ENCODE measurements at places on chromosomes 11 and 22.

- DNase-seq = no peak
Observed at GRCh38 chr22:40189997-40190396, 12.3 kb downstream of the TNRC6B start.

DNA sequence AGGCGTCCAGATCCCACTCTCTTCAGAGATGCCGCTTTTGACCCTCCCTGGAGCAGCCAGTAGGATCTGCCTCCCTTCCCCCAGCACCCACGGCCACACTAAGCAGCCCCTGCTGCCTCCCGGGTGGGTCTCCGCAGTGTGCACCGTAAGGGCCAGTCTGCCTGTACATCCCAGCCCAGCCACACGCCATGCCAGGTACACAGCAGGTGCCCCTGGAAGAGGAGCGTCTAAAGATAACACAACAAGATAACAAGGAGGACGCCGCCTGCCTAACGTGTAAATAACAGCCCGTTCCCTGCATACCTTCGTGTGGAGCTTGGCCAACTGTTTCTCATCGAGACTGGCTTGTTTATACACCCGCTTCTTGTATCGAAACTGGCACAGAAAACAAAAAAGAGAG is 139.4 kb downstream of the SHANK2 start:
- no peak for DNase-seq

- peak; percentile 43 for DNase-seq
Observed at GRCh38 chr22:50305923-50306566, 1.4 kb downstream of the PLXNB2 start.

- peak; percentile 4 for DNase-seq
Observed at GRCh38 chr11:115613986-115614632, 109.9 kb upstream of the CADM1 start.

DNA sequence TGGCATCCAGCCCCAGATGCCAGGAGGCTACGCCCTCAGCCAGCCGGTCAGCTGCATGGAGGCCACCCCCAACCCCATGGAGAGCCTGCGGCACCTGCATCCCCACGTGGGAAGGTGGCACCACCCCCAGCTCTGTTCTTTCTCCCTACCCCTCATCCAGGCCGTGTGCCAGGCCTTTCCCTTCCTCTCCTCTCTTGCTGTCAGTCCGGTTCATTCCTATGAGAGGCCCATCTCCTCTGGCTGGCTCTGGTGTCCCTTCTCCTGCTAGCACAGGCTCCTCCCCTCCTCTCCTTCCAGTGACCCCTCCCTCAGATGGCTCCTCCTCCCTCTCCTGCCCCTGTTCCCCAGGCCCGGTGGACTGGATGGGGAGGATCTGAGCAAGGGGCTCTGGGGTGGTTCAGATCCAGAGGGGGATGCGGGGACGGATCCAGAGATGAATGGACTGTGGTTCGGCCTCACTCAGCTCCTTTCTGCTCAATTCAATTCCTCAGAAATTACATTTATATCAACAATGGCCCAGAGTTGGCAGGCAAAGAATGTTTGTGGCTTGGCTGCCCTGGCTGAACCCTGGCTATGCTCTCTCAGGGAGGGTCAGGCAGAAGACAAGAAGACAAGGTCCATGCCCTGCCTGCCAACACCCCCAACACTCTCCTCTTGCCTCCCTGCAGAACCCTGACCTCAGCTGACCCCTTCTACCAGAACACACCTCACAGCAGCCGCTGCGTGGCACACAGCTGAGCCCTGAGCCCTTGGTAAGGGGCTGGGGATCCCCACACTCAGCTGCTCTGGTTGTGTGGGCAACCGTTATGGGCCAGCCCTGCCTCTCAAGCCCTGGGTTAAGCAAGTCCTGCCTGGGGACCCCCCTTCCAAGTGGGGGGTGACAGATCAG is 18.5 kb upstream of the LRRC10B start:
- DNase-seq = no peak

GRCh38 chr11:92540096-92540495 is 315.5 kb downstream of the FAT3 start:
- no peak for DNase-seq

GRCh38 chr11:117179048-117179999 is 781 bp downstream of the SIDT2 start:
- peak; percentile 45 for DNase-seq

GRCh38 chr11:9859554-9860305 is 195.9 kb downstream of the SWAP70 start:
- DNase-seq = peak; percentile 19

DNA sequence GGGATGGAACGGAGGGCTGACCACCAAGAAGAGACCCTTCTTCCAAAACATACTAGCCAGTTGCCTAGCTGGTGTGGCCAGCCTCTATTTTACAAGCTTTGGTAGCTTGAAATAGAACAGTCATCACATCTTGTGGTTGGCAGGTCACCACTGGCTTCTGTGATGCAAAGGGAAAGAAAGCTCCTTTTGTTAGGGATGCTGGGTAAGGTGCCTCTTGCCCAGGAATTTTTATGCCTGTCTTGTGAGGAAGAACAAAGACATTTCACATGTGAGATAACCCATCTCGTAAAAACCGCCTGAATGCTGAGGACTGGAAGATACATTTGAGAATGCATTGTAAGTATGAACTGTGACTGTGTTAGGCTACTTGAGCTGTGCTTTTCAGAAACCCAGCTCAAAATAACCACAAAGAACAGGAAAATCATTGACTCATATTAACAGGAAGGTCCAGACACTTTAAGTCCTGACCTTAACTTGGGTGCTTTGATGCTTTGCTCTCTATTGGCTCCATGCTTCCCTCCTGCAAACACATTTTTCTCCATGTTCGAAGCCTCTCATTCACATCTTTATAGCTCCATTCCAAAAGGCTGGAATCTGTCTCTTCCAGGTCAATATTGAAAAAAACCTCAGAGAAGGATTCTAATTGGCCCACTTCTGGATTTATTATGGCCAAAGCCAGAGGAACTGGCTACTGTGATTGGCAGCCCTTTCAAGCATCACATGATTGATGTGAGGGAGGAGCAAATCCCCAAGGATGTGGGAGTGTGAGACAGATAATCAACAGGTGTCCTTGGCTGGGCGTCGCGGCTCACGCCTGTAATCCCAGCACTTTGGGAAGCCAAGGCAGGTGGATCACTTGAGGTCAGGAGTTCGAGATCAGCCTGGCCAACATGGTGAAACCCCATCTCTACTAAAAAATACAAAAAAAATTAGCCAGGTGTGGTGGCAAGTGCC is 53.9 kb downstream of the MICAL2 start:
- DNase-seq = no peak

GRCh38 chr11:89177691-89178231 is at the start of gene TYR:
TSS of gene TYR (plus strand) at chr11:89177875. CDS start at chr11:89177954, 79 bp downstream.
- no peak for DNase-seq

DNA sequence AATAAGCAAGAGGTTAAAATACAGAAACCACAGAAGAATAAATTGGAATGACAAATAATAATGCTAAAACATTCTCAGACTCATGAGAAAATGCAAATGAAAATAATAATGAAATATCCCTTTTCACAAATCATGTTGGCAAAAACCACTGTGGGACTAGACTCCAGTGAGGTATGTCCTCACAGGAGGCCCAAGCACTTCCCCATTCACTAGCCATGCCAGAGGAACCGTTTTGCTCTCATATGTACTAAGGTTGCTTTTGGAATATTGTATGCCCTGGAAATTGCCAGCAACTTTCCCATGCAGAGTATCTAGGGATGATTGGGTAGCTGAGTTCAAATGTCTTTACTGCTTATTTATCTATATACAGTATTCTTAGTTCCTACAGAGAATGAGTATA is 106.2 kb upstream of the CHORDC1 start:
- DNase-seq = no peak

DNA sequence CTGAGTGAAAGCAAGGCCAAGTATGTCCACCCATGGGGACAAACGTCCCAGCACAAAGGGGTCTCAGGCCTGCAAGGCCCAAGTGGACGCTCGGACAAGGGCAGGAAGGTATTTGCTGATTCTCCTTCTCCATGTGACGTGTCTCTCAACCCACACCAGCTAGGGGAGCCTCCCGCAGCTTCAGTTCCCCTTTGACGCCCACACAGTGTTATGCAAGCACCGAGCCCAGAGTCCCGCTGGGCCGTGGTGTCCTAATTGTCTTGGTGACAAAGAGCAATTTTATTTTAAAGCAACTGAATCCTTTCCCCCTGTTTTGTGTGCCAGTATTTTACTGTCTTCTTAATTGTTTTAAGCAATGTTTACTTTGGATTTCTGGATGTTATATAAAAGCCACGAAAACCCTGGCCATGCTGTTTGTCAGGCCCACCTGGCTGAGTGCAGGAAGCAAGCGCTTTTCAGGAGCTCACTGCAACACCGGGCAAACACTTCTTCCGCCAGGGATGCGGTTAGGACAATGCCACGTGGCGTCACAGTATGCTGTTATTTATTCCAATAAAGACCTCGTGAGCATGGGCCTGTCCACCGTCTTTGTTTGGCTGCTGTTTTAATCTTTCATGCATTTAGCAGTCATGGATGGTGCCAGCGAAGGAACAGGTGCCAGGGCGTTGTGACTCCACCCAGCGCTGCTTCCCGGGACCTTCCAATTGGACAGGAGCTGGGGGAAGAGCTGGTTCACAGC is 8.2 kb upstream of the PARVG start:
- DNase-seq = no peak

- no peak for DNase-seq
Observed at GRCh38 chr11:129854232-129854805, 38.7 kb downstream of the TMEM45B start.

DNA sequence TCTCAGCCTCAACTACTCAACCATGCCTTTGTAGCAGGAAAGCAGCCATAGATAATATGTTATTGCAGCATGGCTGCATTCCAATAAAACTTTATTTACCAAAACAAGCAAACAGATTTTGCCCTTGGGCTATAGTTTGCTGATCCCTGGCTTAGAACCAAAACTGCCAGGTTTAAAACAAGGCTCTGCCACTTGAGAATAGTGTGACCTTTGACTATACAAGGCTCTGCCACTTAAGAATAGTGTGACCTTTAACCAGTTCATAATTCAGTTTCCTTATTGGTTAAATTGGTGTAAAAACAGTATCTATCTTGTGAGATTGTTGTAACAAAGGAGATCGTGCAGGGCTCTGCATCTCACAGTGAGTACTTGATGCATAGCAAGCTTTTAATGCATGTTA is 217.3 kb upstream of the MTNR1B start:
- no peak for DNase-seq

DNA sequence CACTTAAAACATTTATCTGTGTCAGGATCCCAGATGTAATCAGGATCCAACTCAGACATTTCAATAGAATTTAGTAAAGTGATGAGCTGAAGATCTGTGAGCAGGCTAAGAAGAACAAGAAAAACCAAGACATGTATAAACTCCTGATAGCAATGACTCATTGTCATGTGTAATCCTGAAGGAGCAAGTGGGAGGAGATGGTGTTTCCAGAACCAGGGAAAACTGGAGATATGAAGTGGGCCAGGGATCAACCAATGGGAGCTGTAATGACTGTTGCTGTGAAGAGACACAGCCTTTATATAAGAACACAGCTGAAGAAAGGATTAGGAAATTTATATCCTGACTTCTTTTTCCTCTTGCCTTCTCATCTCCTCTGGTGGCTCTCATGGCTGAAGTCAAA is 682.5 kb upstream of the ARHGAP42 start:
- DNase-seq = no peak

- no peak for DNase-seq
Observed at GRCh38 chr11:64608636-64609035, 17.6 kb downstream of the SLC22A12 start.

GRCh38 chr11:11622772-11623171 is 967 bp upstream of the GALNT18 start:
- DNase-seq = no peak

GRCh38 chr22:35134637-35135036 is 68.7 kb downstream of the ISX start:
- DNase-seq = no peak

- DNase-seq = no peak
Observed at GRCh38 chr11:2795491-2795991, 90.0 kb downstream of the CDKN1C start.

- DNase-seq = no peak
Observed at GRCh38 chr22:47021371-47022074, 259.1 kb downstream of the TBC1D22A start.

- DNase-seq = no peak
Observed at GRCh38 chr11:72443016-72443415, 8.7 kb upstream of the CLPB start.

DNA sequence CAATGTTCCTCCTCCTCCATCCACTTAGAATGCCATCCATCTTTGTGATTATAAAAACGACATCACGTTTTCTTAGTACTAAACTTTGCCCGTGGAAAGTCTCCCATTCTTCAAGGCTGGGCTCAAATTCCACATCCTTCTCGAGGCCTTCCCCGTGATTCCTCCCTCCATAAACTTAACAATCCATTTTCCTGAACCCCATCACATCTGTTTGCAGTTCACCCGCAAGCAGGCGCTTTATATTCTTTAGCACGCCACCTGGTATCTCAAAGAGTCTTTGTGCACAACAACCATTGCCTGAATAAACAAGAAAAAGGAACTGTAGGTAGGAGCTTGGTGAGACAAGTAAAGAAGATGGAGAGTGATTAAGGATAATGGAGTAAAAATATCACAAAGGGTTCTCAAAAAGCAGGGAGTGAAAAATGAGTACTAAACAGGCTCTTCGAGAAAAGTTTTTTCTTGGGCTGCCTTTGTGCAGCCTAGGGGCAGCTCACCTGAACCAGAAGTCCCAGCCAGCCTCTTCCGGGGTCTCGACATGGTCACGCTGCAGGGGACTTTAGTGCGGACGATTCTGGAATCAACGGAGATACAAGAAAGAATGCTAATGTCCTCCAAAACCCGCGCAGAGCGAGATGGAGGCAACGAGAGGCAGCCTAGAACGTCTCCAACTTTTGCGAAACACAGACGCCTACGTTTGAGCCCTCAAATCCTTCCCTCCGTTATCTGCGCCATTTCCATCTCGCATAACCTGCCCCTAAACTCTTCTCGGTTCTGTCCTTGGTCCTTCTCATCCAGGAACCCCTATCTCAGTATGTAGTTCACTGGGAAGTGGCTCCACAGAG is 585 bp downstream of the THYN1 start:
- DNase-seq = peak; percentile 21

- DNase-seq = no peak
Observed at GRCh38 chr11:37370817-37371216, 772.8 kb upstream of the RAG2 start.

DNA sequence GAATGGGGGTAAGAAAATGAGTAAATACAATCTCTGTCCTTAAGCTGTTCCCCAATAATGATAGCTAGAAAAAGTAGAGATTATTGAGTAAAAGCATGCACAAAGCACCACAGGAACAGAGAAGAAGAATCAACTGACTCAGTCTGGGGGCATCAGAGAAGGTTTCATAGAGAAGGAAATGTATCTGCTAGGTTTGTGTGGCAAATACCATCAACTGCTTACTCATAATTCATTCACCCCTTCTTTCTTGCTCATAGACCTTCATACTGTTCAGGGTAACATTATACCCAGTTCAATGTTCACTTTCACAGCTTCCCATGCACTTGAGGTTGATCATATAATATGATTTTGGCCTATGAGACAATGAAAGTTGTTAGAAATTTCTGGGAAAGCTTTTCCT is 85.2 kb upstream of the SCUBE2 start:
- no peak for DNase-seq
